ENCODE measurements at places on chromosomes 13 and 19.
A peak's percentile ranks its signal among the peaks of the same experiment; 100 is the strongest.

DNA sequence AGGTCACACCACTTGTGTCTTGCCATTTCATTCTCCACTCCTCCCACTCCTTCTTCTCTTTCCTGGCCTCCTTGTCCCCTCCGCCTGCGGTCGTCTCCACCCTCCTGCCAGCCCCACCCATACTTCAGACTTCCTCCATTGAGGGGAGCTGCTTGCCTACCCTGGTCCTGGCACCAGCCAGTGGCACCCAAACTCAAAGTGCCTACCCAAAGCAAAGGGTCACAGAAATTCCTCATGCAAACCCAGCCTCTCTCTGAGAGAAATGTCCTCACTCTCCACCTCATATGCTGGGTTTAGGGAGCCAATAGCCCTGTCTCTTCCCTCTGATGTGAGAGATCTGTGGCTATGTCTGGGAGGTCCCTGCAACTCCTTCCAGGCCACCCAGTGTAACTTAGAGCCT is 109.6 kb downstream of the TEX26 start:
- no peak for DNase-seq

DNA sequence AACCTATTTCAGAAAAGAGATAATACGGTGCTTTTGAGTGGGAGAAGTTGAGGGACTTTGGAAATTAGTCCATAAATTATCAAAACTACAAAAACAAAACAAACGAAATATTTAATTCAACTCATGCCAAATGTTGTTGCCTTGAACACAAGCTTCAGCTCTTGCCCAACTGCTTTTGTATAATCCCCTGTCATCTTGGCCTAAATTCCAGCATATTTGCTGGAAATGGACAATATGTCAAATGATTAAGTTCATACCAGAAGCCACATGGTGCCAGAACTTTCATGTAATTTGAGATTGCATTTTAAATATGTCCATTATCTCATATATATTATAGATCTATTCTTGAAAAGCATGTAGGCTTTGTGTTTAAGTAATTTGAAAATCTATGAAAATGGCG is 373.7 kb upstream of the SLITRK6 start:
- DNase-seq, result no peak

DNA sequence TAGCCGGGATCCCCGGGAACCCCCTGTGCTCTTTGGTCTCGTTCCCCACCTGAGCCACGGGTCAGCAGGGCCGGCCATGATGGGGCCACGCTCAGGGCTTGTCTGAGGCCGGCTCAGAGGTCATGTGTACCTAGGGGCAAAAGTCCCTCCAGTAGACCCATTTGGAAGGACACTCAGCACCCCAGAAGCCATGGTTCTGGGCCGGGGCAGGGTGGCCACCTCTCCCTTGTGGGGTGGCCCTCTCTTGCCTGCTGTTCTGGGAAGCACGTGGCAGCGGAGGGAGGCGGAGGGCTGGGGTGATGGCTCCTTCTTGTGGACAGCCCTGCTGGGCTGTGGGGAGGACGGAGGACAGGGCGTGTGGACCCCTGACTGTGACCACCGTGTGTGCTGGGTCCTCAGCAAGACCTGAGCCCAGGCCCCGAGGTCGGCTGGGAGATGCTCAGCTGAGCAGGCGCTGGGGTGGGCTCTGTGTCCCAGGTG is 6.4 kb upstream of the PEAK3 start:
- DNase-seq, result no peak

GRCh38 chr19:11089254-11090013 is at the start of gene LDLR:
Gene LDLR (plus strand): TSS chr19:11089463. CDS start chr19:11089549, 86 bp downstream.
- DNase-seq, result peak; percentile 75

DNA sequence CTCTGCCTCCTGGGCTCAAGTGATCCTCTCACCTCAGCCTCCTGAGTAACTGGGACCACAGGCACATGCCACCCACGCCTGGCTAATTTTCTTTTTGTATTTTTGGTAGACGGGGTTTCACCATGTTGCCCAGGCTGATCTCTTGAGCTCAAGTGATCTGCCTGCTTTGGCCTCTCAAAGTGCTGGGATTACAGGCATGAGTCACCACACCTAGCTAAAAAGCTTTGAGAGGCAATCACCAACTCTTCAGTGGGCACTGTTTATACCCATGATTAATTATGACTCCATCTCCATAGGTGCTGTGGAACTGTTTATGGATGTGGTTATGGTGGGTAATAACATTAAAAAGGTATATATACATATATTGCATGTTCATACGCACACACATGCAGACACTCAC is 7.5 kb upstream of the RBM26 start:
- DNase-seq, result no peak

DNA sequence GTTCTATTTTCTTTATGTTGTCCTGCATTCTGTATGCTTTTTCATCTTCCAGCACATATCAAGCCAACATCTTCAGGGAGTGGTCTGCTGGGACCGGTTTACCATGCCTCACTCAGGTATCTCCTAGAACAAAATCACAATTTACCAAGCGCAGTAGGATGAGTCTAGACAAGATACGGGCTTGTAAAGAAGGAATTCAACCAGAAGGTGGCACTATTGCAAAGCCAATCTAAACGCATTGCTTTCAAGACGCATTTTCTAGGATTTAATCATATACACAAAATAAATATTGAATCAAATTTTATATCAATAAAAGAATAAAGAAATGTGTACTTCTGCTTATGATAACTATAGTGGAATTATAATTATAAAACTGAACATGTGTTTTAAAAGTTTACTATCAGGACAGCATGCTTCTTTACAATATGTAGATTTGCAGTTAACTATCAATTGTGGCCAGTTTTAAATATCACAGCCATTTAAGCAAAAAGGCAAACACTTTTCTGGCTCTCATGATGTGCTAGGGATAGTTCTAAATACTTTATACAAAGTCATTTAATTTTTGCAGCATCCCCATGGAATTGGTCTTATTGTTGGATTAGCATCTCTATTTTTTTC is 16.1 kb upstream of the TPP2 start:
- peak; percentile 72 for DNase-seq
